ENCODE measurements at places on chromosomes 3 and 15.

GRCh38 chr3:192931825-192932224 lies 14.2 kb upstream of the MB21D2 start:
- no peak for DNase-seq

DNA sequence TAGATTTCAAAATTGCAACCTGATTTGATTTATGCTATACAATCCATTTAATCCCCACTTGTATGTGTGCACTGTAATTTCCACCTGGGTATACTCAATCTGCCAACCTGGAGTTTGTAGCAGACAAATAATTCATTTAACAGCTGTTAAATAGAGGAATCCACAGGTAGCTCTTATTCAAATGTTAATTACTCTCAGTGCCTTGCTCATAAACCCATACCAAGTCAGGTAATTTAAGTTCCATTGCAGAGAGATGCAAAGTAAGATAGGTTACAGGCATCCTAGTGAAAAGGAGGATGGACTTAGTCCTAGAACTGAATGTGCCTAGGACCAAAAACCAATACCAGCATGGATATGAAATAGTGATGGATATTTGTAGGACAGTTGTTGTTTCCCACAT lies 674.2 kb downstream of the TBL1XR1 start:
- no peak for DNase-seq

GRCh38 chr15:57537488-57538264 lies 54.0 kb upstream of the MYZAP start:
- peak; percentile 26 for DNase-seq

DNA sequence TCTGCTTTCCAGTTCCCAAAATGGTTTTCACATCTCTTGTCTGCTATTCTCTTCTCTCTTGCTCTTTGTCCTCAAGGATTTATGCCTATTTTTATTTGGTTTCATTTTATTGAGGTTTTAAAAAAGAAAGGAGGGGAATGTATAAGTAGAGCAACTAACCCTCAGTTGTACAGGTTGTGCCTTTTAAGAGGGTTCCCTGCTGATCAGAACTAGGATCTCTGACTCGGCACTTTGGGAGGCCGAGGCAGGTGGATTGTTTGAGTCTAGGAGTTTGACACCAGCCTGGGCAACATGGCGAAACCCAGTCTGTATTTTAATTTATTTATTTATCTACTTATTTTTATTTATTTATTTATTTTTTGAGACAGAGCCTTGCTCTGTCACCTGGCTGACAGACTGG lies 123.6 kb downstream of the ZNF609 start:
- no peak for DNase-seq

DNA sequence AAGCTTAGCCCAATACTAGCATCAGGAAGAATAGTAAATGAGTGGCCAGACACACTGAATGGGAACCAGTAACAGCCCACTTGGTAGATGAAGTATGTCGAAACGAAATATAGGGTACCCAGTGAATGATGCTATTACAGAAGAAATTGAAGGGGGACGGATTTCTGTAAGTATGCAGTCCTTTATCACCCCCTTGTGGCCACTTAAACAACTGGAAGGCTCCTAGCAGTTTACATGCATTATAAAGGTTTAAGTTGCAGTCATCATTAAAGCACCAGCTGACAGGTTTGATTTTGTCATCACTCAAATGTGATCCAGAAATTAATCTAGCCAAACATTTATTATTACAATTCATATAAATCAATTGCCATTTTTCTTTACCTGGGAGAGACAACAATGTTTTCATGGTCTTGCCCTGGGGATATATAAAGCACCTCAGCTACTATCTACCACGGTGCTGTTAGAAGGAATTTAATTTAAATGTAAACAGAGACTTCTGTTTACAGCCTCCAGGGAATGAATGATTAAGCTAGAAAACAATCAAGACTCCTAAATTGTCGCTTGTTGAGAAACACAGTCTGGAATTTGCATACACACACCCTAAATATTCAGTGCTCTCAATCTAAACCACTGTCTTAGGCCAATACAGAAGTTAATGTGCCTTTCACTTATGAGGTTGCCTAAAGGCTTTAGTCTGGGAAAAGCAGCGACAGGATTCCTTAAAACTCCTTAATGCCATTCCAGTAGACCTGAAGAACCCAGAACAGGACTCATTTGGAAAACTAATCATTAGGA lies 7.8 kb downstream of the EIF1B start:
- DNase-seq: peak; percentile 50

- no peak for DNase-seq
These were observed 646.4 kb upstream of the NR2F2 start for GRCh38 chr15:95684126-95684525.

All from NCI-H1092 treated with DMSO at 0.1 percent for 48 hours (cell line).